ENCODE measurements at places on chromosomes 2 and 18. TPM values are rescaled to one million over a fixed set of nuclear protein-coding genes. Genes with fewer than 3 reads are reported as not detected.

Gene TXNDC2
- total RNA-seq: not detected

Gene OBSL1
- total RNA-seq: 47.1 TPM

Gene DNER
- 289 TPM for total RNA-seq

Gene BOLL
- 1.4 TPM for total RNA-seq

Gene CRYGD
- 3.7 TPM for total RNA-seq

Gene DSG2
- 6.2 TPM for total RNA-seq

Gene DTYMK
- 13.4 TPM for total RNA-seq

Gene IL1A
- 0.92 TPM for total RNA-seq

Gene CXCR1
- not detected for total RNA-seq

Gene GBX2
- 10.4 TPM for total RNA-seq

Gene TUBB8B
- total RNA-seq: 0.69 TPM

Gene GAL3ST2
- 0.69 TPM for total RNA-seq

Gene DAPL1
- not detected for total RNA-seq

Gene CASP8
- 3.2 TPM for total RNA-seq

Data from diencephalon (tissue), 1 donor.